ENCODE measurements at places on chromosomes 11 and 22.

DNA sequence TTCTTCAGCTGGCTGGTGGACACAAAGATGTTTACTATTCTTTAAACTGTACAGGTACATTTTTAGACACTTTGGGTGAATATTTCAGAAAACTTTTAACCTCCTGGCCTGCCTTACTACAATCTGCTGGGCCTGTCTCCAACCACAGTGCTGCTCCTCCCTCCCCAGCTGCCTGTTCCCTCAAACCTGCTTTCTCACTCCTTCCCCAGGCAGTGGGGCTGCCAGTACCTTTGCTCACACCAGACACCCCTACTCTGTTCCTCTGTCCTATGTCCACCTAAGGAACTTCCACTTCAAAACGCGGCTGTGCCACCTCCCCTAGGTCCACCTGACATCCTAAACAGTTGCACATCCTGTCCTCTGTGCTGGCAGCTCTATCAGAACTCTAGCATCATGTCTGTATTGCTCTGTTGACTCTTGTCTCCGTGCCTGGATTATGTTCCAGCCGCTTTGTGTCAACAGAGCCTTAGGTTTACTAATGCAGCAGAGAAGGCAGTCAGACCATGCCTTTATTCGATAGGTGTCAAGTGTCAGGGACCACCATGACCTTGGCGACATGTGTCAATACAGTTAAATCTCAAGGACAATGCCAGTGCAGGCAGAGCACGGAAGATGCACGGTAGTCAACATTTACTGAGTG lies 13.4 kb downstream of the ZP1 start:
- DNase-seq = no peak

DNA sequence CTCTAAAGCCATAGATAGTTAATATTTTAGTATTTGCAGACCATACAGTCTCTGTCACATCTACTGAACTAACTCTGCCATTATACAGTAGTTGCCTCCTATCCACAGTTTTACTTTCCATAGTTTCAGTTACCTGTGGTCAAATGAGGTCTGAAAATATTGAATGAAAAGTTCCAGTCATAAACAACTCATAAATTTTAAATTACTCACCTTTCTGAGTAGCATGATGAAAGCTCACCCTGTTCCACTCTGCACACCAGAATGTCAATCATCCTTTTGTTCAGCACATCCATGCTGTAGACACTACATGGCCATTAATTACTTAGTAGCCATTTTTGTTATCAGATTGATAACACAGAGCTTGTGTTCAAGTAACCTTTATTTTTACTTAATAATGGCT lies 51.7 kb upstream of the ME3 start:
- no peak for DNase-seq

DNA sequence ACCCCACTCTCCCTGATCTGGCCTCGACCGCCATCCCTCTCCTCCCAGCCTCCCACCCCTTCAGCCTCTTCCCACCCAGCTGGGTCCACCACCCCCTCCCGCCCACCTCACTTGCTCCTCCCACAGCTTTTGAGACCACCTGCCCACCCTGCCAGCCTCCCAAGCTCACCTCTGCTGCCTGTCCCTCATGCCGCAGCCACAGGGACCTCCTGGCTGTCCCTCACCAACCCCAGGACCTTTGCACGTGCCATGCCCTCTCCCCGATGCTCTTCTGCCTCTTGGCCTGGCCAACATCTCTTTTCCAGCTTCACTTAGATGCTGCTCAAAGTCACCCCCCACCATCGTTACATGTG lies 6.5 kb downstream of the PNPLA5 start:
- DNase-seq = no peak

- no peak for DNase-seq
Measured at GRCh38 chr11:59358020-59358419, 675 bp upstream of the OR5AN1 start.

- no peak for DNase-seq
Measured at GRCh38 chr11:124535552-124536232, 7.8 kb downstream of the OR8B12 start.

GRCh38 chr11:86484795-86485166 lies 110.1 kb downstream of the CCDC81 start:
- DNase-seq = no peak

GRCh38 chr22:18032455-18033101 lies 8.2 kb upstream of the MICAL3 start:
- DNase-seq = peak; percentile 57

DNA sequence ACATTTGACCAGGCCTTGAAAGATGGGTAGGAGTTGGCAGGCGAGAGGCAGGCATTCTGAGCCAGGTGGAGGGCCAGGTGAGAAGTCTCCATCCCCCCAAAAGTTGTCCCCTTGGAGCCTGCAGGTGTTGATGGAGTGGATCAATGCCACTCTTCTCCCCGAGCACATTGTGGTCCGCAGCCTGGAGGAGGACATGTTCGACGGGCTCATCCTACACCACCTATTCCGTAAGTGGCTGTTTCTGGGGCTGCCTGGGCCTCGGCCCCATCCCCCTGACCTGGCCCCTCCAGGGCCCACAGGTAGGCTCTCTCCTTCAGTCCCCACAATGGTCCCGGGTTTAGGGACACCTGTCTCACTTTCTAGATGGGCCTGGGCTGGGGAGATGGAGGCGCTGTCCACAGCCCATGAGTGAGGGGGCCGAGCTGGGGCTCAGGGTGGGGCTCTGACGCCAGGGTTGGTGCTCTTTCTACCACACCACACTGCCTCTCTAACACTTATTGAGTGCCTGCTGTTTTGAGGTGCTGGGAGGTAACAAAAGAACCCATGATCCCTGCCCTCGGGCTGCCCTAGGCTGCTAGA lies 7.0 kb downstream of the PARVG start:
- no peak for DNase-seq

DNA sequence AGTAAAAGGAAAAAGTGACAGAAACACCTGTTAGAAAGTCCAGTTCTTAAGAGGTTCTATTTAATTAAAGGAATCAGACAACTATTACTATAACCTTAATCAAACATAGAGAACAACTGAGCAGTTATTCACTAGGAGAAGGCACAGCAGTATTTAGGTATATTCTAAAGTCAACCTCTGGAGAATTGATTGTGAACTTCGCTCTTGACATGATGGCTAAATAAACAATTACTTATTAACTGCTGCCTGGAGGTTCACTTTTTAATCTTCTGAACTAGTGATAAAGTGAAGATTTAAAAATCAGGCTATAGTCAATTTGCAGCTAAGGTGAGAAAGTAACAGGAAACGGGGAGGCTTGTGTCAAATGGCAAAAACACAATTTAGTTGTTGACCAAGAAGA lies 557.3 kb downstream of the FAM181B start:
- DNase-seq = no peak

- no peak for DNase-seq
Measured at GRCh38 chr22:44395118-44396005, 82.6 kb upstream of the SHISAL1 start.

- DNase-seq = no peak
Measured at GRCh38 chr22:27185760-27186302, 528.4 kb downstream of the MIAT start.

DNA sequence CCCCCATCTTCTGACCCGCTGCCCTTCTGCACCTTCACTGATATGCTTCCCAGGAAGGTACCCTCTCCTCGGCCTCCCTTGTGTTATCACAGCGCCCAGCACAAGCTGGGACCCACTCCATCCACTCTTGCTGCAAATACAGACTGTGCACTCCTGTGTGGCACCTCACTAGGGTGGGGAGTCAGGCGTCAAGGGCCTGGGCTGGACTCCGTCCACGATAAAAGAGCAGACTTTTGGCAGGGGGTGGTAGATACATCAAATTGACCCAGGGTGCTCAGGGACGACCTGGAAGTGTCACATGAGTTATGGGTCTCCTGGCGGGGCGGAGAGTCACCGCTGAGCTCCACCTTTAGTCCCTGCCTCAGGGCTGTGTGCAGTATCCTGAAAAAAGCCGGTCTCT lies 908 bp downstream of the TRPM5 start:
- no peak for DNase-seq

GRCh38 chr11:79209540-79210266 lies 231.1 kb downstream of the TENM4 start:
- DNase-seq = no peak

DNA sequence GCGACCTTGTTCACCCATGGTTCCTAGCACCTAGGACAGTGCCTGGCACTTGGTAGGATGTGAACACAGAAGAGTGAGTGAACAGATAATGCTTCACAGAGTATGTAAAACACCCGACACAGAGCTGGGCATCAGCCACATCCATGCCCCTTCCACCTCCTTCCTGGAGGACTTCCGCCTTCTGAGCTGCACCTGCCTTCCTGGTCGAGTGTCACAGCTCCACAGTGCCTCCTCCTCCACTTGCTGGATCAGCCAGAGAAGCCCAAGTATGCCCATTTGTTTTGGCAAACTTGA lies 20.1 kb downstream of the PRDM11 start:
- DNase-seq = no peak

DNA sequence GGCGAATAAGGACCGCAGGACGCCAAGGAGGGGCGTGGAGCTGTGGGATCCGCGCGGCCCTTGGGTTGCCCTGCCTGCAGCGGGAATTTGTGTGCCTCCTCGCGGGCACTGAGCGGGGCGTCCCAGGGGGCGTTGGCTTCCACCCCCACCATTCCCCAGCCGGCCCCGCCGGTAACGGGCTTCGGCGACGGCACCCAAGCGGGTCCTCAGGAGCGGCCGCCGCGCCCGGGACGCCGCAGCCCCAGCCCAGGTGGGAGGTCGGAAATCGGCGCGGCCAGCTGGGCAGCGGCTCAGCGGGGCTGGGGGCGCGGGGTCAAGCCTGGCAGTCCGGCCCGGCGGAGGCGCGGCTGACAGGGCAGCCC lies 320 bp downstream of the CLTCL1 start:
- DNase-seq = no peak

- peak; percentile 97 for DNase-seq
Measured at GRCh38 chr11:46380340-46381047, 975 bp upstream of the MDK start.

- DNase-seq = no peak
Measured at GRCh38 chr11:17541330-17541885, 2.8 kb downstream of the USH1C start.

DNA sequence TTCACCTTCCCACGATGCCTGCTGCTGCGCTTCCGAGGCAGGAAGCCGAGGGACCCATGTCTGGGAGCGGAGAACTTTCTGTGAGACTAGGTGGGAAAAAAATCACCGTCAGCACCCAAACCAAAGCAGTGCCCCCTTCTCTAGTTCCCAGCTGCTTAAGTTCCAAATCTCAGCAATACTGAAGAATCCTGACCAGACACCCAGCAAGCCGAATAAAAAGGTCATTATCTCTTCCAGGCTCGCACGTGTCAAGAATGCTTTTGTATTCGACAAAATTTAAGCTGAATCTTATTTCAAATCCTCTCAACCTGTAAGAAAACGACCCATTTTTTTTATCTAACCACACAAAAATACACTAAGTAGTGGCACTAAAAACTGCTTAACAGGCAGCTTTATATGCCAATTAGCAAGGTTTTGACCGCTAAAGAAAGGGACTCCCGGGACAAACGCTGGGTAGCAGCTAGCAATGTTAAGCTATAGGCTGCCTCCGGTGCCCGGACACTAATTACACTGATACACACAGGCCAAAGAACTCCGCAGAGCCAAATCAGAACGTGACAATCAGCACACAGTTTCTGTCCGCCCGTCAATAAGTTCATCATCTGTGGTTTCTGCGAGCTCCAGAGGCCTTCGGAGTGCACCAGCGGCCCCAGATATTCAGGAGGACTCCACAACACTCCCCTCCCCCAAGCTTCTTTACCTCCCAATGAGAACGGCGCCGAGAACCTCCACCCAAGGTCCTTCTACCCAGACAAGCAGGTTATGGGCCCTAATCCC lies 728 bp downstream of the RPL3 start:
- DNase-seq = no peak

- DNase-seq = no peak
Measured at GRCh38 chr11:17604915-17605233, 57.8 kb downstream of the OTOG start.

GRCh38 chr11:15057329-15057728 lies 16.1 kb upstream of the CALCB start:
- DNase-seq = no peak

- DNase-seq = no peak
Measured at GRCh38 chr11:117980720-117981119, 5.5 kb upstream of the IL10RA start.

DNA sequence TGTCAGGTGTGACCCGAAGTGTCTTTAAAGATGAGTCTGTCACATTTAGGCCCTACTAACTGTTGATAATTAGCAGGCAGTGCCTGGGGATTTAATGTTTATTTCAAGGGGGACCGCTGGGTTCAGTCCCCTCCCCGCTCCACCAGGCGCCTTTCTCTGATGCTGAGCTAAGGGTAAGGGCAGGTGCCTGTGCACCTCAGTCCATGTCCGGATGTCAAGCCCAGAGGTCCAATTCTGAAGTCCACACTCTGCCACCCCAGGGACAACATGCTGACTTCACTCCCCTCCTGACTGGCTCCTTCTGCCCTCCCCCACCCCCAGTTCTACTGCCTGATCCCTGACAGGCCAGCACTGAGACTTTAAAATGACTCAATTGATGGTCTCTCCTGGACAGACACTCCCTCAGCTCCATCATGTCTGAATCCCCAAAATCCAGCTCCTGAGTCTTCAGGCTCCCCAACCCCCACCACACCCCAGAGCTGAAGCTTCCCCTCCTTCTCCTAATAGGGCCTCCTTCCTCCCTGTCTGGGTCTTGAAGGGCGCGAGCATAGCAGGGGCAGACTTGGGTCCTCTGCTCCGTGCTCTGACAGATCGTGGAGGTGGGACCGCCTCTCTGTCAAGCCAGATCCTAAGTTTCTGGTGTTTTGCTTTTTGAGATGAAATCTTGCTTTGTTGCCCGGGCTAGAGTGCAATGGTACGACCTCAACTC lies 49.8 kb upstream of the ANO1 start:
- no peak for DNase-seq

GRCh38 chr11:71309611-71310010 lies 57.2 kb upstream of the SHANK2 start:
- DNase-seq = no peak

DNA sequence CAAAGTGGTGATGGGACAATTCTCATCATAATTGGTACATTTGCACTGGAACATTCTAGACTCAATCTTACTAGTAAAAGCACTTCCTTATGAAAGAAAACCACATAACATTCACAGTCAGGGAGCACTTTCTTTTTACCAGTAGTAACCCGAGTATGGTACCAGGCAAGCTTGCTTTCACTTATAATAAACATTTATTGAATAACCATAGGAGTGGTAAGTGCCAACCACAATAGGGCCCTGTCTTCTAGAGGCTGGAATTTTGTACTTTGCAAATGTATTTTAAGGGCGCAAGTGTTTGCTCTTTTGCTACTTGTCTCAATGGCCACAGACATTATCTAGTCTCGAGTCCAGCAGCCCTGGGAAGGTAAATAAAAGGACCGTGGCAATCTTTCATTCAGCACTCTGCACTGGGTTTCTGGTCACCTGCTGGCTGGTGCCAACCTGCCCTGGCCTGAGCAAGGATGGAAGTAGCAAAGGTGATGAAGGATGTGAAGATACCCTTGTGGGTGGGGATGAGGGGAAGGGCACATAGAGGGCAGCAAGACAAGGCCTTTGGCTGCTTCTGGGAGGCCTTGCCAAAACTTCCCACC lies 24.2 kb downstream of the C22orf31 start:
- no peak for DNase-seq
